Stimulated activated CD8-positive, alpha-beta memory T cell treated with anti-CD3 and anti-CD28 coated beads, Interleukin-4, amount 100 ng/mL, for 1 hour (primary cell): ENCODE measurements at places on chromosomes 4 and X.

DNA sequence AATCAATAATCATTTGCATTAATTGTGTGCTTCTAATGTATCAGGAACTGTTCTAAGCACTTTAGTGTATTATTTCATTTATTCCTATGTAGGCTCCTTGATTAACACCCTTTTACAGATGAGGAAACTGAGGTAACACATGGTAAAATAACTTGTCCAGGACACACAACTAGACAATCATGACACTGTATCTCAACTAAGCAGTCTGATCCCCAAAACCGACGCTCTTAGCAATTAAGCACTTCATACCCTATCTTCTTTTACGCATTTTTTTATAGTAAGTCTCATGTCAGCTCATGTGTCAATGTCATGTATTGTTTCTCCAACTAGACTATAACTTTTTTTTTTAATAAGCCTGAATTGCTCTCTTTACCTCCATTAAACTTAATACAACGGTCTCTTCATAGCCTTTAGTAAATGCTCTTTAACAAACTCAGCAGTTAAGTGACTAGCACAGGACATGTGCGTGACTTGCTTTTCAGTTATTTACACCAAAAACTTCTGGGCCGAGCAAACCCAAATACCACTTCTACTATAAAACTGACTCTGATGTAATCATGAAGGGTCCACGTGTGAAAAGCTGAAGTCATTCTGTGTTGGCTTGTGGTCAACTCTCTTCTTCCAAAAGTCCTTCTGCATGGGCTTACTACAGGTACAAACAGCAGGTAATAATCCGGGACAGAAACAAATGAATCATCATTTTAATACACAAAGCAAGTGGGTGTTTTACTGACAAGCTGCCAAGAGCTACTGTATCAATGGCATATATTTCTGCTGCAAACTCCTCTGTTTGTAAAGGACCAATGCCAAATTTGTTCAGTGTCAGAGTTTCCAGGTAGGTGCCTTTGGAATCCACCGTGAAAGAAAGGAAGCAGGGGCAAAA is 7.9 kb upstream of the AMBN start:
- no peak for DNase-seq

DNA sequence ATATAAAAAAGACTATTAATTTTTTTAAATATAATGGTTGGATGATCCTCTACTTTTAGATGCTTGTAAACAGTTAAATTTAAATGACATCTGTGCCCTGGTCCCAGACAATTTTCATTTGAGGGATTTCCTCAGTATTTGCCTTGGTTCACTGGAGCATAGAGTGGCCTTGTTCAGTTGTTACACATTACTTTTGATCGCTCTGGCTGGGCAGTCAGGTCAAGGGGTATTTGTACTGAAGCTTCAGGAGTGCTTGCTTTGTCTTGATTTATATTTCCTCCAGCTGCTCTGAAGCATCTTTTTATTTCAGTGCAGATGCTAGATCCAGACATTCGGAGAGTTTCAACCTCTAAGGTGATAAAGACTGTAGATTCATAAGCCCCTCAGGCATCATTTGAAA is 50.0 kb downstream of the COMMD8 start:
- DNase-seq: no peak

DNA sequence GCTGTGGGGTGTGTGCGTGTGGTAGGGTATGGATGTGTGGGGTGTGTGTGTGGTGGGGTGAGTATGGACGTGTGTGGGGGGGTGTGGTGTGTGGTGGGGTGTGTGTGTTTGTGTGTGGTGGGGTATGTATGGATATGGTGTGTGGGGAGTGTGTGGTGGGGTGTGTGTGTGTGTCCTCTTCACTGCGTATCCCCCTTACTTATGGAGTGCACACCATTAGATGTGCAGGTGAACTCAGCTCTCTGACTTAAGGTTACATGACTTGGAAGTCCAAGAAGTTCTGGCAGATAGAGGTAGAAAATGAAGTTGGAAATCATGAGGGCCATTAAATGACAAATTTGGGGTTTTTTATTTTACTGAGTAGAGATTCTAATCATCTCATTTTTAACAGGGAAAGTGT is 182.5 kb downstream of the PALLD start:
- DNase-seq: no peak

GRCh38 chr4:148444296-148445070 is 2.3 kb upstream of the NR3C2 start:
- DNase-seq: peak; percentile 9

DNA sequence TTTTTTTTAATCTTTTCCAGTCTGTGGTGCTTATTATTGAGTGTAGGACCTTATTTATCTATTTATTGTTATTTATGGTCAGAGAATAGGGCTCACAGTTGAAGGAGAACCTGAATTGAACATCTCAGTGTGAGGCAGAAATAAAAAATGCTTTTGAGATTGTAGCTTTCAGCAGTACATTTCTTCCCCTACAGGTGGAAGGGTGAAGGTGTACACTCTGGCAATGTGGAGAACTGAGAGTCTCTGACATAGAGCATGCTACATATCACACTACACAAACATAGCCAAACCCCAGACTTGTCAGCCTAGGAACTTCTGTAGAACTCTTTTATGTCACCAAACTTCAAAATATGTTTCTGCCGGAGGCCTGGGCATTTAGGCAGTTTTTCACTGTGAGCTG is 140.2 kb downstream of the STIM2 start:
- no peak for DNase-seq

DNA sequence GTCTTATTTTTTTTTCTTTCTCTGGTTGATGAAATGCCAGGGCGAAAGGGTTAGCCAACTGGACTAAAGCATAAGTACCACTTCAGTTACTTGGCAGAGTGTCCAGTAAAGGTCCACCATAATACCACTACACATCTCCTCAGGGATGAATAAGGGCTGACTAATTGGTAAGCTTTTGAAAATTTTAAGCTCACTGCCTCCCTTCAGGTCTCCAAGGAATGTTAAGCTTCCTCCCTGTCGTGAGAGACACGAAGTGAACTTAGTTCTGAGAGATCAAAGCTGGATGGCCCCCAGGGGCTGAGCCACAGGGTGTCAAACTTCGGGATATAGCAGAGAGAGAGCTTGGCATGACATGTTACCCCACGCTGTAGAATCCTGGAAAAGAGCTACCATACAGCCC is 111.4 kb downstream of the VSIG4 start:
- no peak for DNase-seq

- no peak for DNase-seq
Observed at GRCh38 chrX:2654436-2655340, 36.4 kb upstream of the CD99 start.
